Activated CD8-positive, alpha-beta memory T cell treated with anti-CD3 and anti-CD28 coated beads for 4 hours (primary cell): ENCODE measurements at places on chromosomes 3 and 15.

- DNase-seq = no peak
Measured at GRCh38 chr3:25455441-25456132, 27.5 kb downstream of the RARB start.

GRCh38 chr3:54691289-54691771 is 236.5 kb downstream of the LRTM1 start:
- no peak for DNase-seq

DNA sequence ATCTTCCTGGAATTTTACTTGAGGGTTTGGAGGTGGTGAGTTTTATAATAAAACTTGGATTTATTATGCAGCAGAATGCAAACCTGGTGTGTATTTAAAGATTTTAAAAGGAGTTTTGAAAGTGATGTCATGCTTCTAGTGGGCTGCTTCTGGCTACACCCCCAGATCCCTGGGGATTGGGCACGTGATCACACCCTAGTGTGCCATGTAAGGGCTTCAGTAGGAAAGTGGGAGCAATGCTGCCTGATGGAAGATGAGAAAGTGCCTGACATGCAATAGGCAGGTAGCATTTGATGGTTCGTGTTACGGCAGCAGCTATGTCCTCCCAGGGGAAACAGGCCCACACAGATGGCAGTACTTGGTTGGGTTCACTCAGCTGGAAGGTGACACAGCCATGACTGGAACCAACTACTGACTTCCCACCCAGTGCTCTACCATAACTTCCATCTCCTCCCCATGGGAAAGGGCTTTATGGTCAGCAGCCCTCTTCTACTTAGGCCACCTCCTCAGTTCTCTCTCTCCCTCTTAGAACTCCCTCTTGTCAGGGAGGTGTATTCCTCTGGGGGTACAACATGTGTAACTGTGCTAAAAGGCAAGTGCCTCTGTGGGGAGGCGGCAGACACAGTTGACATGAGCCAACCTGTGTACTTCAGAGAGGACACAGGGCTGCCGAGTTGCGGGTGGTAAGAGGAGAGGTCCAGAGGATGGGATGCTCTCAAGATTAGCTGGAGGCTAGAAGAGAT is 5.6 kb downstream of the ITPKA start:
- DNase-seq = no peak

GRCh38 chr3:41907330-41908073 is 54.4 kb downstream of the ULK4 start:
- DNase-seq = no peak

DNA sequence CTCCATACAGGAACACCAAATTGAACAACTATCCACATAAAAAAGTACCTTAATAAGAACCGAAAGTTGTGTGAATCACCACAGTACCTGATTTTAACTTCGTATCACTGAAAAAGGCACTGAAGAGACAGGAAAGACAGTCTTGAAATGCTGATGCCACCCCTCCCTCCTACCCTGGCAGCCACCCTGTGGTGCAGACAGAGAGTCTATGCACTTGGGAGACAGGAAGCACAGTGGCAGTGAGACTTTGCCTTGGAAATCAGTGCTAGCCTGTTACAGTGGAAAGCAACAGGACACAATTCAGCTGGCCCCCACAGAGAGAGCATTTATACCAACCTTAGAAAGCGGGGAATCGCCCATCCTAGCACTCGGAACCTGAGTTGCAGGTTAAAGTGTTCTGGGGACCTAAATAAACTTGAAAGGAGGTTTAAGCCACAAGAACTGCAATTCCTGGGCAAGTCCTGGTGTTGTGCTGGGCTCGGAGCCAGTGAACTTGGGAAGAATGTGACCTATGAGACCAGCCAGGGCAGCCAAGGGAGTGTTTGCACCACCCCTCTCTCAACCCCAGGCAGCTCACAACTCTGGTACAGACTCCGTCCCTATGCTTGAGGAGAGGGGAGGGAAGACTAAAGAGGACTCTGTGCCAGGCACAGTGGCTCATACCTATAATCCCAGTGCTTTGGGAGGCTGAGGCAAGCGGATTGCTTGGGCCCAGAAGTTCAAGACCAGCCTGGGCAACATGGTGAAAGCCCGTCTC is 240.1 kb downstream of the ISL2 start:
- no peak for DNase-seq

DNA sequence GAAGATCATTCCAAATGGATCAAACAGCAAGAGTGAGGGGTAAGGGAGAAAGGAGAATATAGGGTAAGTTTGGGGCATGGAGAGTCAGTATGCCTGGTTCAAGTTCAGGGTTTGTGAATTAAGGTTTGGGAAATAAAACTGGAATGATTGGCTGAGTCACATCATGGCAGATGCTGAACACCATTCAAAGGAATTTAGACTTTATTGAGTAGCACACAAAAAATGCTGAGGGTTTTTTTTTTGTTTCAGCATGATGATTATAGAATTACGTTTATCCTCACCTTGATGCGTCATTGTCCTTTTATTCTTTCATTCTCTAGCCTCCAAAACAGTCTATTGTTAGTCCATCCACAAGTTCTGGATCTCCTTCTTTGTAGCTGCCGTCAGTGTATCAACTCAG is 220.0 kb upstream of the UMPS start:
- no peak for DNase-seq

DNA sequence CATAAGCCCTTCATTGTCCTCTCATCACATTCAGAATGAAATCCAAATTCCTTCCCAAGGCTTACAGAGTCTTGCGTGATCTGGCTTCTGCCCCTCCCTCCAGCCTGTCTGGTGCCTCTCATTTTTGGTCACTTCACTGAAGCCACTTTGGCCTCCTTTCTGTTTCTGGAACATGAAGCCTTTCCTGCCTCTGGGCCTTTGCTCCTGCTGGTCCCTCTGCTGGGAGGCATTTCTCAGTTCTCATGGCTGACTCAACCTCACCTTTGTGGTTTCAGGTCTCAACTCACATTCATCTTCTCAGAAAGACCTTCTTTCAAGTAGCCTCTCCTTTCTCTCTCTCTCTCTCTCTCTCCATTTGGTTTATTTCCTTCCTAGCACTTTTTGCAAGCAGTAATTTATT is 43.9 kb upstream of the BHLHE40 start:
- no peak for DNase-seq

GRCh38 chr15:94080416-94080815 is 150.9 kb upstream of the MCTP2 start:
- DNase-seq = no peak

DNA sequence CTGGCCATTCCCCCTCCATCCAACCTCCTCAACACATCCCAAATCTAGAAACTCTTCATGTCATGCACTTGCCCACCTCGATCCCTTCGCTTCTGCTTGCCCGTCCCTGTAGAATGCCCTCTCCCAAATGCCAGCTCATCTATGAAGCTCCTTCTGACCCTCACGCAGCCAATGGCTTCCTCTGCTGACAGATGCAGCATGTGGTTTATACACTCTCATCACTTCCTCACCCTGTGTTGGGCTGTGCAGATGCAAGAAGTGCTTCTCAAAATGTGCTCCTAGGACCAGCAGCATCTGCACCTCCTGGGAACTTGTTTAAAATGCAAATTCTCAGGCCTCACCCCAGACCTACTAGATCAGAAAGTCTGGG is 51.7 kb downstream of the SEMA5B start:
- no peak for DNase-seq

- DNase-seq = no peak
Measured at GRCh38 chr3:192935441-192935840, 17.8 kb upstream of the MB21D2 start.
